Fibroblast of skin of right quadriceps (primary cell): ENCODE measurements at places on chromosomes 12 and 14.

GRCh38 chr12:132474237-132474741 lies 15.7 kb upstream of the FBRSL1 start:
- no peak for DNase-seq

DNA sequence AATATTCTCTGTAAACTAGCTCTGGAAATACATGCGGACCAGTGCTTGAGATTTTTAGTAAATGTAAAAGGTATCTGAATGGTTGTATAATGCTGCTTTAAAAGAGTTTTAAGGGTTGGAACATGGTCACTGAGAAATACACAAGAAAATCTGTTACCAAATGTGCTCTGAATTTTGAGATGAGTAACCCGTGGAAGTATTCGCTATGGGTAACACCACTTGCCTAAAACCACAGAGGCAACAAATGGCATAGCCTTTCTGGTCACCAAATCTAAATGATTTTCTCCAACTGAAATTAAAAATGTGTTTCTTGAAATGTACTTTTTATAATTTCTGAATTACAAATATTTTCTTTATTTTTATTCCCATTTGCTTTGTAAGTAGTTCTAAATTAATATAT lies 745.7 kb downstream of the DIO2 start:
- peak; percentile 14 for DNase-seq

DNA sequence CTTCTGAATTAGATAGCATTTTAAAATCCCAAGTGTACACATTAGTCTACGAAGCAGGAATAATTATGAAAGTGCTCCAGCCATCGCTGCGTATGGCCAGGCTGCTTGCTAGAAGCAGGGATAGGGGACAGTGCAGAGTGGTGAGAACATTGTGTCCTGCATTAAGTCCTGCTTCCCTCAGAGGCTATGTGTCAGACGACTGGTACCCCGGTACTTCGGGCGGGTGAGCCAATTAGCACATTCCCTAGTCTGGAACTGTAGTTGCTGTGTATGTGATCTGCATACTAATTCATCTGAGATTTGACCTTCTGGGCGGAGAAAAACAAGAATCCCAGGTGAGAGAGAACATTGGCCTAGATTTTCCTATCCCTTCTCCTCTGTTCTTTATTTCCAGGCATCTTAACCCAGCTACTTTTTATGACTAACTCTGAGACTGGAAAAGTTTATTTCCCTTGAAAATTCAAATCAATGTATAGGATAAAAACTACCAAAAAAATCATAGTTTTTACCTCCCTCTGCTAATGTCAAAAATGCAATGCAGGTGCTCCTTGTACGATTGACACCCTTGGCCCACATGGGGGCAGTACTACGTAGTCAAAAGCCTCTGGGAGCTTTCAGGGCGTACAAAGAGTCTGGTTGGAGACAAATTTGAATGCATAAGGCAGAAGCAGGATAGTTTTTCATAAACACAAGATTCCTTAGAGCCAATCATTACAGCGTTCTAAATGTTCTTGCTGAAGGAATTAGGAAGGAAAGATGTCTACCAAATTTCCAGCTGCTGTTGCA lies 764.3 kb downstream of the NOVA1 start:
- DNase-seq = peak; percentile 39

- DNase-seq = no peak
Measured at GRCh38 chr12:108126990-108127501, 2.0 kb upstream of the WSCD2 start.

DNA sequence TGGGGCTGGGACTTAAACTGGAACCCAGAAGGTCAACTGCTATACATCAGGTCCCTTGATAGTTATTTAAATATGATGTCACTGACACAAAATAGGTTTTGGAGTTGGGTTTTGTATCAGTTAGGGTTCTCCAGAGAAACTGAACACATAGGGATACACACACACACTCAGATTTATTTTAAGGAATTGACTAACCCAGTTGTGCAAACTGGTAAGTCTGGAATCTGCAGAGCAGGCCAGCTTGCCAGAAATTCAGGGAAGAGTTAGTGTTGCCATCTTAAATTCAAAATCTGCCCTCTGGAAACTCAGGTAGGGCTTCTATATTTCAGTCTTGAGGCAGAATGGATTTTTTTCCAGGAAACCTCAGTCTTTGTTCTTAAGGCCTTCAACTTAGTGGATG lies 36.9 kb downstream of the MAPK1IP1L start:
- no peak for DNase-seq

DNA sequence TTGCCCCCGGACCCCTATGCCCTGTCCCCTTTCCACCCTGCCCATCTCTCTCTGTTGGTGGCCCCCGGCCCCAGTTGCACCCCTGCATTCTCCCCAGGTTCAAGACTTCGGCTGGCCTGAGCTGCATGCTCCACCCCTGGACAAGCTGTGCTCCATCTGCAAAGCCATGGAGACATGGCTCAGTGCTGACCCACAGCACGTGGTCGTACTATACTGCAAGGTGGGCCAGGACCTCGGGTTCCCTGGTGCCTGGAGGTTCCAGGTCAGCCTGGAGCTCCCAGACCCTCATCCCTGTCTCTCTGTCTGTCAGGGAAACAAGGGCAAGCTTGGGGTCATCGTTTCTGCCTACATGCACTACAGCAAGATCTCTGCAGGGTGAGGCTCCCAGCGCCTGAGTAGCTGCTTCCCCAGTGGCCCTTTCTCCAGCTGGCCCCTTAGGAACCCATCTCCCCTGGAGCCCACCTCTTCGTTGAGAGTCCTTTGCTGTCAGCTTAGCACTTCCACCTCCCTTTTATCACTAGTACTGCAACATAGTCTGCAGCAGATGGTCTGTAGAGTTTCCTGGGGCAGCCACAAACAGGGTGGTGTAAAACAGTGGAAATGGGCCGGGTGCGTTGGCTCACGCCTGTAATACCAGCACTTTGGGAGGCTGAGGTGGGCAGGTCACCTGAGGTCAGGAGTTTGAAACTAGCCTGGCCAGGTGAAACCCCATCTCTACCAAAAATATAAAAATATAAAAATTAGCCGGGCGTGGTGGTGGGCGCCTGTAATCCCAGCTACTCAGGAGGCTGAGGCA lies 5.8 kb downstream of the TNS2 start:
- DNase-seq = no peak

DNA sequence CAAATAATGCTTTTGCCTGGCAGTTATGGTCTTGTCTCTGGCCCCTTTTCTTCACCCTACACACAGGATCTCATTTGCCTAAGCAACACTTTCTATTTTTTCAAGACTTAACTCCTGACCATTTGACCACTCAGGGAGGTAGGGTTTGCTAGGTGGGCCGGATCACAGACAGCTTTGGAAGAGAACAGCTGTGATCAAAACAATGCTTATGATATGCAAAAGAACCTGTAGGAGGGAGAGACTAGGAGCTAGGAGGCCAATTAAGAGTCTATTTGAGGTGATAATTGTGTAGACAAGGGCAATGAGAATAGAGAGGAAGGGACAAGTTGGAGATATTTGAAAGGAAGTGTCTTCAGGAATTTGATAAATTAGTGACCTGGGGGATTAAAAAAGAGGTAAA lies 12.3 kb upstream of the DACT1 start:
- DNase-seq = no peak

DNA sequence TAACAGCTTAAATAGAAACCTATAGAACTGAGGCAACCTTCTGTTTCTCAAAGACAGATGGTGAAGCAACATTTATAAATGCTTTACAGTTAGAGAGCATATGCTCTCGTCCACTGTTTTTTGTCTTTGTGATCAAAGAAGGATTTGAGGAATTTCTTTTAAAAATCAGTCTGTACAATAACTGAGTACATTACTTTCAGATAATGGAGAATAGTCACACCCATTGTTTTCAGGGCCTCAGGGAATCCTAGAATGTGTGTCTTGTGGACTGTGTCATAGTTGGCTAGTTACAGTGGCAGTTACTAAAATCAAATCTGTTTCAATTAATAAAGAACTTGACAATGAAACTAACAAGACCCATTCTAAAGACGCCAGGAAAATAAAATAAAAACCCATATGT lies 107.9 kb downstream of the PRKCH start:
- DNase-seq = no peak

- peak; percentile 35 for DNase-seq
Measured at GRCh38 chr14:35375558-35376025, 29.0 kb downstream of the NFKBIA start.

GRCh38 chr12:116459011-116459875 lies 99.9 kb upstream of the MAP1LC3B2 start:
- peak; percentile 10 for DNase-seq

DNA sequence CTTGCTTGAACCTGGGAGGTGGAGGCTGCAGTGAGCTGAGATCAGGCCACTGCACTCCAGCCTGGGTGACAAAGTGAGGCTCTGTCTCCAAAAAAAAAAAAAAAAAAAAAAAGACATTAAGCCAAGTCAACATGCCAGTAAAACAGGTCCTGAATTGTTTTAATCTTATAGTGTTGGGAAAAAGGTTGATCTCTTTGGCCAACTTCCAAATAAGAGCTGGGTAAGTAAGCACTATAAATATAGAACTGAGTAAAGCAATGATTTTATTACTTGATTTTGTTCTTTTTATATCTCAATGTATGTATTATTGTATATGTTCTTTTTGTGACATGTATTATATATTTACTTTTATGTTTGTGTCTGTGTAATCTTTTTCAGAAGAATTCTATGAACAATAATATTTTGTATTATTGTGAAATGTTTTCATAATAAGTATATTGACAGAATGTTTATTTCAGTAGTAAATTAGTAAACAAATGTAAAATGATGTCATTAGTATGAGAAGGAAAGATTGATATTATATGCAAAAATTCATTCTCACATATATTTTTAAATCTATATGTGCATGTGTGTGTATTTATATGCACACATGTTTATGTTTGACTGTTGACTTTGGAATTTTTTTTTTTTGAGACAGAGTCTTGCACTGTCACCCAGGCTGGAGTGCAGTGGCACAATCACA lies 9.6 kb upstream of the AKAP6 start:
- peak; percentile 14 for DNase-seq

- DNase-seq = no peak
Measured at GRCh38 chr14:61887628-61888027, 125.4 kb downstream of the SNAPC1 start.

- peak; percentile 67 for DNase-seq
Measured at GRCh38 chr14:92503756-92504491, 9.7 kb upstream of the RIN3 start.

- DNase-seq = no peak
Measured at GRCh38 chr12:50923361-50924130, 28.8 kb upstream of the HIGD1C start.
